ENCODE measurements at places on chromosomes 5 and 9.
A peak's percentile ranks its signal among the peaks of the same experiment; 100 is the strongest.

GRCh38 chr5:6542421-6543345 lies 90.2 kb downstream of the NSUN2 start:
- DNase-seq: no peak

DNA sequence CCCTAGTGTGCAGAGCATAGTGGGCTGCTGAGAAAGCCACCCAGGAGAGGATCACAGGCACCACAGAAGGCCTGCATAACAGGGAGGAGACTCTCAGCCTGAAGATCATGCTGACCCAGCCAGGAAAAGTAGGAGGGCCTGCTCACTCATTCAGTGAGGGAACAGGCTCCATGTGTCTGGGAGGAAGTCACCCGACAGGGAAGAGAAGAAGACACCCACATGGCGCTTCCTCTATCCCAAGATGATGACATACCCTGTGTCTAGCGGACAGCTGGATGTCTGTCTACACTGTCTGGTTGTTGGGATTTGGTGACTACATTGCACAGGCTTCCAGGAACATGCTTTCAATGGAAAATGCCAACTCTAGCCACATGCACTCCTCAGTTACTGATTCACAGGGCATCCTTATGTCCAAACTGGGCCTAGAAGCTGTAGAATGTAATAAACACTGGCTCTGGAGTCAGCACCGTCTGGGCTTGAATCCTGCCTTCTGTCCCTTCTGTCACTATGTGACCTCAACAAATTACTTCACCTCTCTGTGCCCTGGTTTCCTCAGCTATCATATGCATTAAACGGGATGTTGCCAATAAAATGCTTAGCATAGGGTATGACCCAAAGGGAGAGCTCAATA lies 47.6 kb downstream of the KLHL3 start:
- no peak for DNase-seq

DNA sequence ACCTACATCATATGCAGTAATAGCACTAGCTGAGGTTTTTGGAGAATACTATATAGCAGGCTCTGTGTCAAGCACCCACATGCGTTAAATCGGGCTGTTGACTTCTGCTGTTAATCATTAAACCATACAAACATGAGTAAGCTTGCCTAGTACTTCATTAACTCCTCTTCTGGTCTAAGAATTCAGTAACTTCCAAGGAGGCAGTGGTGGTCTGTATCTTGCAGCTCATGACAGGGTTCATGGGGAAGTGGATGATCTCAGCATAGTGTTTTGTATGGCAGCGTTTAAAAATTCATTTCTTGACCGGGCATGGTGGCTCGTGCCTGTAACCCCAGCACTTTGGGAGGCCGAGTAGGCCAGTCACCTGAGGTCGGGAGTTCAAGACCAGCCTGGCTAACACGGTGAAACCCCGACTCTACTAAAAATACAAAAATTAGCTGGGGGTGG lies at the start of gene HAVCR1:
TSS of gene HAVCR1 (minus strand) at position 24 of the 447 bp plus-strand sequence. CDS start 1,173 bp downstream, outside the sequence.
- DNase-seq: no peak

GRCh38 chr5:111043712-111044506 lies 27.6 kb upstream of the TSLP start:
- DNase-seq: no peak

- no peak for DNase-seq
These were observed 190.1 kb downstream of the TMEM232 start for GRCh38 chr5:110536120-110537115.

DNA sequence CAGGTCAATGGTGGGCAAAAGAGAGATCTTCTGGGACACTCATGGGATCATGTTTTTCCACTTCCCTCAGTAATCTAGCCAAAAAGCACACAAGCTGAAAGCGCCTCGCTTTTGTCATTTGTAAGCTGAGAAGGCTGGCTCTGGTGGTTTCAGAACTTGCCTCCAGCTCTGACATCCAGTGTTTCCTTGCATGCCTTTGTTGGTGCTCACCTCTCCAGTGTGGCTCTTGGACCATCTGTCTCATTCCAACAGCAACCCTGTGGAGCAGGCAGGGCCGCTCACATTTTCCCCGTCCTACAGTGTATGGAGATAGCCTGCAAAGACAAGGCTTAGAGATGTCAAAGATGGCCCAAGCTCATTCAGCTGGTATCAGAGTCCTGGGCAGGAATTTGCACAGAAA lies 160.8 kb upstream of the KLF4 start:
- peak; percentile 80 for DNase-seq

- no peak for DNase-seq
These were observed 15.7 kb downstream of the FTMT start for GRCh38 chr5:121867403-121867802.

DNA sequence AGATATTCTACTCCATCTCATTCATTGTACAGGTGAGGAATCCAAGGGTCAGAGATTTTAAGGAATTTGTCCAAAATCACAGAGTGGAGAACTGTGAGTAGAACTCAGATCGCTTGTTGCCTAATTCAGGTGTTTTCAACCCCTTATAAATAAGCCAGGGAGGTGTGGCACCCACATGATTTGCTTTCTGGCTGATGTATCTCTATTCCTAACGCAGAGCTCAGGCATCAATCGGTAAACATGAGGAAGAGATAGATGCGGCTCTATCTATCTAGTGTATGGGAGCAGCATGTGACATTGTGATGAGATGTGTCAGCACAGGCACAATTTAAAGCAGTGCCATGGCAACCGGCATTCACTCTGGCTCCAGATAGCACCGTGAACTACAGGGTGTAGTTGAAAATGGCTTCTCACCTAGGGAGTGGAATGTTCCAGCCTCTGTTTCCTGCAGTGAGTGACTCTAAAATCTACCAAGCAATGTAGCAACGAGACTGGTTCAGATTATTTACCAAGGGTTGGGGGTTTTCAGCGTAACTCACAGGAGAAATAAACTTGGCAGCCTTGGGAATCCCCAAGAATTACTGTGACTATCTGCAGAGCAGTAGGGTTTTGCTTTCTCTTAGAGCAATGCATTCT lies 53.4 kb upstream of the SUB1 start:
- DNase-seq: no peak

- no peak for DNase-seq
These were observed at the start of gene PCDHA6 for GRCh38 chr5:140827704-140828361. Gene PCDHA6, plus strand, starts transcription at chr5:140827960. Its CDS starts 132 bp downstream, at chr5:140828092.

- DNase-seq: no peak
These were observed 54.8 kb downstream of the GLRA1 start for GRCh38 chr5:151869843-151870242.

GRCh38 chr9:38129366-38129765 lies 60.3 kb upstream of the SHB start:
- DNase-seq: no peak

Measured in AG09309 (cell line).